Stimulated activated CD4-positive, alpha-beta T cell treated with anti-CD3 and anti-CD28 coated beads, Interleukin-1b, Interleukin-23, amount 100 ng/mL, for 1 hour (primary cell): ENCODE measurements at places on chromosomes 7 and 10.

DNA sequence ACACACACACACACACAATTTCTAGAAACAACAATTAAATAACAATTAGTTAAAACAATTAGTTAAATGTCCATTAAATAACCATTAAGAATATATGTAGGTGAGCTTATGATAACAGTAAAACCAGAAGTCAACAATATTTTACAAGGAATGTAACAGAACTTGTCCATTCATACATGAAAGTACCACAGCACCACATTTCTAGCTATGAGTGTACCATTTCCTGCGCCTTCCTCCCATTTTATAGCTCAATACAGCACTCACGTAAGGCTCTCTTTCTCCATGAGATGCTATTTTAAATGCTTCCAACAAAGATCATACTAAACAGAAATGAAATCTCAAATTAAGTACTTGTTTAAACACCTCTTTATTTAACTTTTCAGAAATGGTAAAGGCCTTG is 367.3 kb upstream of the ZWINT start:
- no peak for DNase-seq

DNA sequence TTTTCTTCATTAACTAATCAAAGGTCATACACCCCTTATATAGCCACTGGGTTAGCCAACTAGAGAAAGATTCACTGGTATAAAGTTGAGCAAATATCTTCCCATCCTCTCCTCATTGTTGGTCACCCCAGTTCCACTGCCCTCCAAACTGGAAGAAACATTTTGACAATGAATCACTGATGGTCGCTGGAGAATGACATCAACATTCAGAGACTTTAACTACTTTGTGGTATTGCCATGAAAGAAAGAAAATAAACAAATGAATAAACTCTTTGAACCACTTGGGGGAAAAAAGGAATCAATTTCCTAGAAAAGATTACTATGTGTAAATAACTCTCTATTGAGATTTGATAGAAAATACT is 23.4 kb downstream of the HYCC1 start:
- no peak for DNase-seq

- DNase-seq, result no peak
These were observed 105.1 kb downstream of the GRID1 start for GRCh38 chr10:86261470-86261869.

- peak; percentile 24 for DNase-seq
These were observed 28.7 kb upstream of the KMT2C start for GRCh38 chr7:152464312-152465118.

DNA sequence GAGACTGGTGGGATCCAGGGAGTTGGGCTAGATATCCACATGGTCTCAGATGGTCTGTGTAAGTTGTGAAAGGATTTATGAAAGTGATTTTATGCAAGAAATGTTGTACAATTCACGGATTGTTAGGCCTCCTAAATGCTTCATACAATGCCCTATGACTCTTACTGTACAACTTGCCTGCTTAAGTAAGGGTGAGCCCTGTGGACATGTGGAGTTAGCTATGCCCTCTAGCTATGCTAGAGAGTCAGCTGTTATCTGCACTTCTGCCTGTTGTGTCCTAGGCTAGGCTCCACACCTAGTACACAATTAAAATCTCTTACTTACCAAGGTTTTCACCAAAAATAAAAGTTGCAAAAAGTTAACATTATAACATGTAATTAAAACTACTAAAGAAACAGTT is 1.7 kb upstream of the CFAP43 start:
- no peak for DNase-seq

DNA sequence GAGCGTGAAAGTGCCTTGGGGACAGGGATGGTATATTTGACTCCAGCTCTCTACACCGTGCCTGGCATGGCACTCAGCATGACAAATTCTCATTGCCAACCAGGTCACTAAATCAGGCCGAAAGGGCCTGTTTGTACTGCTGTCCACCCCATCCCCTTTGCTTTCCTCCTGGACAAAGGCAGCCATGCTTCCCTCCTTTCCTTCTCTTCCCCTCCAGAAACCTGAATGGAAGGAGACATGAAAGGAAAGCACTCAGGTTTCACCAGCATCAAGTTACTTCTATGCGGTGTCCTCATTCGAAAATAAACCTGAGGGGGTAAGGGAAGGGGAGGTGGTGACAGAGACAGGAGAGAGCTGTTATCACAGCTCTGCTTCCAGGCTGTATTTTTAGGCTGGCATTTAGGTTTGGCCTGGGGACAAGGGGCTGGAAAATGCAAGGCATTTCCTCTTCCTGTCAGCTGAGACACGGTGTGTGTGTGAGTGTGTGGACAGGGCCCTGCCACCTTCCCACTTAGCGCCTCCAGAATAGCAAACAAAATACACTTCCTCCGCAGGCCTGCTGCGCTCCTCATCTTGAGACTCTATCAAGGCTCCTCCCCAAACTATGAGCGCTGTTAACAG is 79.9 kb upstream of the COL13A1 start:
- DNase-seq, result no peak

DNA sequence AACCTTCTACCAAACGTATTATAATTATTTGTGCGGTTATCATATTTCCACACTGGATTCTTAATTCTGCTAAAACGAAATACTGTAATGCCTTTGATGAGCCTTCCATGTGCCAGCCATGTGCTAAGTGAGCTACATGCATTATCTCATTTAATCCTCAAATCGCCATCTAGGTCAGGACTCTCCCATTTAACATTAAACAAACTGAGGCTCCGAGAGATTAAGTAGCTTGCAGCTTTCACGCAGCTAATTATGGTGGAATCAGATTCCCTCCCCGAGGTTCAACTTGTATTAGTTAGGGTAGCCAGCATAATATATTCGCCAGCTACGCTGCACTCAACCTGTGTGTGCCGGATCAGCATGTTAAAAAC is 798 bp upstream of the TSPAN33 start:
- no peak for DNase-seq

GRCh38 chr10:83734278-83734677 is 405.0 kb upstream of the GHITM start:
- no peak for DNase-seq

DNA sequence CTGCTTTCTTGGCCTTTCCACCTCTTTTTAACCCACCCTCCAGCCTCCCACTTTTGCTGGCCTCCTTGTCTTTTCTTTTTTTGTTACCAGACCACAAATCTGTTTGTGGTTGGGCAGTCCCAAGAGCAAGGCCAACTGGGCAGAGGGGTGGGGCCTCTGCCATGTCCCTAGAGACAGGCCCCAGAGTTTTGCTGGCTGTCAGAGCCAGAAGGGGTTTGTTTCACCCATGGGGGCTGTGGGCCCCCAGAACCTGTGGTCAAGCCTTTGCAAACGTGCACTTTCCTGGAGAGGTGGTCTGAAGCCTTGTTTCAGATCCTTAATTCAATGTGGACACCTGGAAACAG is 10.3 kb downstream of the ZMIZ1 start:
- DNase-seq, result no peak

DNA sequence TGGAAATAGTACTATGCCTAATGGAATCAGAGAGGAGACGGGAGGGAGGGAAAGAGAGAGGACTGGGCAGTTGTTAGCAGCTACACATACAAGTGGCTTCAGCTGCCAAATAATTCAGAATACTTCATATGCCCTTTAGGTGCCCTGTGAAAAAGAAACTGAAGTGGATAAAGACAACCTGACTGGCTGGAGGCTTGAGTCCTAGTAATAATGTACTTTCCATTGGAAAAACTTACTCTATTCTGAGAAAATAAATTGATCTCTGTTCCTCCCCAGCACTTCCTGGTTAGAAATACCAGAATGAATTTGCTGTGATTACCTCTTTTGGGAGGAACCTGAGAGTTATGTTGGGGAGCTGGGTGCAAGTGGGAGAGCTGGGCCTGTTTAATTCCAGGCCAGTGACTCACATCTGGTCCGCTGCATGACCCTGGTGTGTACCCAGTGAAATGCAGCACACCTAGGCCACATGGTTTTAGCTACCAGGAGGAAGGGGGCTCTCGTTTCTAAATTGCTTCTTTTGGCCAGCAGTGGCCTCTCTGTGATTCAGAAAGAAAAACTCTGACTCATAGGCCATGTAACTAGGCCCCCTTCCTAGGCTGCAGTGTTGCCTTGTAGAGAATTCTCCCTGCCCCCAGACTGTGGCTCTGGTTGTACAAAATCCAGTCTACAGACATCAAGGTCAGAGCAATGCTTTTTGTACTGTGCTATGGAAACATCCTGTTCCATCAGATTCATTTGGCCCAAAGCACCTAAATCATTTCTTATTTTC is 6.5 kb downstream of the AGFG2 start:
- DNase-seq, result no peak

GRCh38 chr7:76332078-76332477 is 26.7 kb downstream of the YWHAG start:
- no peak for DNase-seq

- DNase-seq, result no peak
These were observed 2.9 kb upstream of the RBM20 start for GRCh38 chr10:110641256-110641655.

GRCh38 chr10:118948786-118949185 is 80.7 kb upstream of the NANOS1 start:
- no peak for DNase-seq

DNA sequence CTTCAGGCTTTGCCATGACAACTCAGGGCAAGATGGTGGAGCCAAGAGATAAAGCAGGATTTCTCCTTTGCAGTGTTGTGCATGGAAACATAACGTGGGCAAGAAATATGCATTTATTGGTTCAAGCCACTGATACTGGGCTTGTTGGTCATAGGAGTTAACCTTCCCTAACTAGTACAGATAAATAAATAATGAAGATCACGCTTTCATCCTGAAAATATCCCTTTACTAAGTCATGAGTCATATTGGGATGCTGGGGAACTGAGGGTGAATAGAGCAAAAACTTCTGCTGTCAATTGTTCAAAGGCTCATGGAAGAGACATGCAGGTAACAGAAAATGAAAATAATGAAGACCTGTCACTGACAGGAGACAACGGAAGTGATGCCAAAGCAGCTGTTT is 55.5 kb downstream of the TES start:
- no peak for DNase-seq
